ENCODE measurements at places on chromosomes 1 and 21.
A peak's percentile ranks its signal among the peaks of the same experiment; 100 is the strongest.

DNA sequence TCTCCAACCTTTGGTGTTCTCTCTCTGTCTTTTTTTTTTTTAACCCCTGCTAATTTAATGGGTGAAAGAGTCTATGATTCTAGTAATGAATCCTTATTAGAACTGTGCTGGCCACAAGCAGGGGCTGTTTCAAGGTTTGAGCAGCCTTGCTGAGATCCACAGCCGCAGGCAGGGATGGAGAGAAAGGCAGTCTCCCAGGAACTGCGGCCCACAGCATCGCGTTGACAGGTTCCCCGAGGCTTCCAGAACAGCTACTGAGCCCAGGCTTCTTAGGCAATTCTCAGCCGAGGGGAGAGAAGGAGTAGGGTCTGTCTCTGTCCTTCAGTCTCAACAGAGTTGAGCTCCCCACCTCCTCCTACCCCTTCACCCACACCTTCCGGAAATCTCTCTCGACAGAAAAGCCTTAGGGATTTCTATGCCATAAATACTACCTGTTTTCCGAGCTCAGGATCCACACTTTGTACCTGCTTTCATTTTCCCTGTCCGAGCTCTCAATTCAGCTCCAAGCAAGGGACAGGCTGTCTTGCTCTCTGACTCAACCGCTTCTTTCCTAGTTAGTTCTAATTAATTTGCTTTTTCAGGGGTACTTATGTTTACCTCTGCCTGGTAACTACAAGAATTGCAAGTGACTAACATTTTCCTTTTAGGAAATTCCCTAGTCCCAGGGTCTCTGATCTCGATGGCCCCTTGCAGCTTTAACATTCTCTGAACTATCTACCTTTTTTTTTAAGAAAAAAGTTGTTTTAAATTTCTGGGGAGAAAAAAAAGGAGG, 6.7 kb upstream of the CASZ1 start:
- no peak for DNase-seq

- DNase-seq: no peak
These were observed 47.7 kb downstream of the PGM1 start for GRCh38 chr1:63640633-63641567.

DNA sequence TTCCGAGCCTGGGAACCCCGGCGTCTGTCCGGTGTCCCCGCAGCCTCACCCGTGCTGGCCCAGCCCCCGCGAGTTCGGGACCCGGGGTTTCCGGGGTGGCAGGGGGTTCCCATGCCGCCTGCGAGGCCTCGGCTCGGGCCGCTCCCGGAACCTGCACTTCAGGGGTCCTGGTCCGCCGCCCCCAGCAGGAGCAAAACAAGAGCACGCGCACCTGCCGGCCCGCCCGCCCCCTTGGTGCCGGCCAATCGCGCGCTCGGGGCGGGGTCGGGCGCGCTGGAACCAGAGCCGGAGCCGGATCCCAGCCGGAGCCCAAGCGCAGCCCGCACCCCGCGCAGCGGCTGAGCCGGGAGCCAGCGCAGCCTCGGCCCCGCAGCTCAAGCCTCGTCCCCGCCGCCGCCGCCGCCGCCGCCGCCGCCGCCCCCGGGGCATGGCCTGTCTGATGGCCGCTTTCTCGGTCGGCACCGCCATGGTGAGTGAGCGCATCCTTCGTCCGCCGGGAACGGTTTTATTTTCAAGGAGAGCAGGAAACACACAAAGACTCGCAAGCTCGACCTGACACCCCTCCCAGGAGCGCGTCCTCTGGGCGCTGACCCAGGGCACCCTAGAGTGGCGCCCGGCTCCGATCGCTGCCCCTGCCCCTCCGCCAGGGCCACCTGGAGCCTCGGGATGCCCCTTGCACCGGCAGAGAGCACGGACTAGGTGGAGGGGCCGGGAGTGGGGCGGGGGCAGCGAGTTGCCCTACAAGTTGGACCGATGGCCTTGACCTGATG, at the start of gene ABCG1:
ABCG1 (plus strand) TSS at position 305 of the 770 bp plus-strand sequence; CDS start at position 428, 123 bp downstream.
- DNase-seq: peak; percentile 60

DNA sequence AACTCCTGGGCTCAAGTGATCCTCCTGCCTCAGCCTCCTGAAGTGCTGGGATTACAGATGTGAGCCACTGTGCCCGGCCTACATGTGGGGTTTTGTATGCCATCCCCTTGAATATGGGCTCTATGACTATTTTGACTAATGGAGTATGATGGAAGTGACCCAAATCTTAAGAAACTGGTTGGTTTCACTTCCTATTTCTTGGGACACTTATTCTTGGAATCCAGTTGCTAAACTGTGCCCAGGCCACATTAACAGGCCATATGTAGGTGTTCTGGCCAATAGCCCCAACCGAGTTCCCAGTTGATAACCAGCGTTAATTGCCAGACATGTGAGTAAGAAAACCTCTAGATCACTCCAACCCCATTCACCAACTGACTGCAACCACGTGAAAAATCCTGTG, 36.3 kb upstream of the CLIC4 start:
- no peak for DNase-seq

- no peak for DNase-seq
These were observed 67.1 kb upstream of the IPO9 start for GRCh38 chr1:201761871-201762270.

DNA sequence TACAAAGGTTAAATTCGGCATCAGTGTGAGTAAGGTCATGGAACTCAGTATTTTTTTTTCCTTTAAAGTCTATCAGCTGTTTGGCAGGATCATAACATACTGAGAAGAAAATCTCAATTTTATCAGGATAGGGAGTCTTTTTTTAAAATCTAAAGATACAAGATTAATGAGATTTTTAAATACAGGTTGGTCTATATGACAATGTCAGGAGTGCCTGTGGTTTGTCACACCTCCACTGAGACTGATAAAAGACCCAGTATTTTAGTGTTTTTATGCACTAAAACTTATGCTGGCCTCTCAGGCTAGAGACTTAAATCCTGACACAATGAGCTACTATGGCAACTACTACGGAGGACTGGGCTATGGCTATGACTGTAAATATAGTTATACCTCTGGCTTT, at the start of gene KRTAP20-3:
KRTAP20-3 (plus strand) TSS at position 301 of the 400 bp plus-strand sequence.
- DNase-seq: no peak

- no peak for DNase-seq
These were observed 44.6 kb upstream of the MPZL1 start for GRCh38 chr1:167676916-167677848.

- no peak for DNase-seq
These were observed 19.5 kb downstream of the NUAK2 start for GRCh38 chr1:205301842-205302588.

GRCh38 chr1:11951901-11952300, 17.4 kb downstream of the PLOD1 start:
- DNase-seq: no peak

- DNase-seq: no peak
These were observed 152.9 kb downstream of the DHRS3 start for GRCh38 chr1:12465126-12465525.

- DNase-seq: no peak
These were observed 1.5 kb downstream of the KRTAP21-3 start for GRCh38 chr21:30717105-30717504.

GRCh38 chr1:28877132-28877781, 37.1 kb upstream of the EPB41 start:
- peak; percentile 69 for DNase-seq

GRCh38 chr1:26161415-26162219, 2.7 kb downstream of the FAM110D start:
- peak; percentile 59 for DNase-seq

GRCh38 chr1:16205891-16206546, 6.4 kb downstream of the ARHGEF19 start:
- DNase-seq: no peak

GRCh38 chr1:91122106-91122717, 100.4 kb upstream of the ZNF644 start:
- no peak for DNase-seq

- no peak for DNase-seq
These were observed 329.3 kb downstream of the BARHL2 start for GRCh38 chr1:90387805-90388204.

GRCh38 chr1:154712166-154712810, 104.3 kb upstream of the ADAR start:
- no peak for DNase-seq

All from activated T-cell treated with anti-CD3 and anti-CD28 coated beads, Interleukin-2, amount 50 U/mL, for 72 hours (primary cell).